ENCODE measurements at places on chromosomes 5 and 9.

GRCh38 chr5:142432369-142432863 is 107.6 kb upstream of the SPRY4 start:
- DNase-seq = no peak

DNA sequence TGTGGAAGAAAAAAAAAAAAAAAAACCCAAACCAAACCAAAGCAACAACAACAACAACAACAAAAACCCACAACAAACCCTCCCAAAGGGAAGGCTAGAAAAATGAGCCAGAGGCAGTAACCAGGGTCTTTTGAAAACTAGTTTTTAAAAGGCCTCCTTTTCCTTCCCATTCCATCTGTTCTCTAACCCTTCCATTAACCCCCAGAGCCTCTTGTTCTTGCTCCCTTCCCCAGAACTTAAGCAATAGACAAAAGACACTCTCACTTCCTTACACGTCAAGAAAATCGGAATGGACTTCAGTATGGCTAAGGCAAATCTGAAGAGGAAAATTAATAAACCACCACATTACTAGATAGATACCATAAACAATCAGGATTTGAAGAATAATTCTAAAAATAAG is 292.8 kb downstream of the ARL15 start:
- DNase-seq = no peak

- DNase-seq = no peak
These were observed 457 bp upstream of the IDNK start for GRCh38 chr9:83622433-83622938.

DNA sequence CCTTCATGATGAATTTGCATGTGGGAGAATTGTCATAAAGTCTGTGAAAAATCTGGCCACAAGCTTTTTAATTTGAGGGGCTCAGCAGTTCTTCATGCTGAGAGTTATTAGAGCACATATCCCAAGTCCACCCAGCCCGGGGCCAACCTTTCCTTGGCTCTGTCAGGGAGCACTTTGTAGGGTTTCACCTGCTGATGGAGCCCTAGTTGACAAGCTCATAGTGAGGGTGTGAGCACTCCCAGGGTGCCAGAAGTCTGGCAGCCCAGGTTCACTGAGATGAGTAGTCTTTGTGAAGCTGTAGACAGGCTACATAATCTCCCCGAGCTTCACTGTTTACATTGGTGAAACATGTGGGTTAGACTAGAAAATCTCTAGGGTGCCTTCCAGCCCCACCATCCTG is 97.2 kb upstream of the NREP start:
- DNase-seq = no peak

- DNase-seq = no peak
These were observed 15.4 kb upstream of the AK3 start for GRCh38 chr9:4756420-4756819.

DNA sequence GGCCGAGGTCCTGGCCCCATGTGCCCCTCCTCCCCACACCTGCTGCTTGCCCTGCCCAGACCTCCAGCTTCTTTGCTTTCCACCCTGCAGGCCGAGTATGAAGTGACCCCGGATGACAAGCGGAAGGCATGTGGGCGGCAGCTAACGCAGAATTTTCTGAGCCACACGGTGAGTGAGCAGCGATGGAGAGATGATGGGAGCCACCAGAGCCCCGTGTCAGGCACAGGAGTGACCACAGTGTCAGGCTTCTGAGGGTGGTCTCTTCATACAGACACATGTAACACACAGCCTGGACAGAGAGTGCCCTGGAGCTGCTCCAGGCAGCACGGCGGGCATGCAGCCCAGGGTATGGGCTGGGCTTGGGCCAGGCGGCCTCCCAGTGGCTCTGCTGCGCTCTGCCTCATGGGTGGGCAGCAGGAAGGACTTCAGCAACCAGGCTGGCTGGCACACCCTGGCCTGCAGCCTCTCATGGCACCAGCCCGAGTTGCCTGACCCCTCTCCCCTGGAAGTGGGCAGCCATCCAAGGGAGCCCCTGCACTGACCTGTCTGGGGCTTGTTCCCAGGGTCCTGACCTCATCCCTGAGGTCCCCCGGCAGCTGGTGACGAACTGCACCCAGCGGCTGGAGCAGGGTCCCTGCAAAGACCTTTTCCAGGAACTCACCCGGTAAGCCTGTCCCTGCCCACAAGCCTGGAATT is 5.8 kb downstream of the GRK6 start:
- no peak for DNase-seq

DNA sequence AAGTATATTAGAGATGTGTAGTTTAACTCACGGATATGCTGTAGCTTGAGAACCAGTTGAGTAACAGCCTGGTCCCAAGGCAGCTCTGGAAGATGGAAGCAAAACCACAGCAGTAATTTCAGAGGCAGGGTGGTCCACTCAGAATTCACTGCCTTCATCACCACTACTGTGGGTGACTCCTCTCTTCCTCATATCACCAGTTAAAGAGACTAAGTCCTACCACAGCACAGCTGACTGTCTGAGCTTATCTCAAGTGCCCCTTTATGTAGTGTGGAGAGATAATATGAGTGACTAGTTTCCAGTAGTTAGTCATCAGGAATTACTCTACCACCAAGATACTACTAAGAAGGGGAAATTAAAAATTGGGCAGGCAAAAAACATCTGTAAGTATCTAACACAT is 1571.2 kb upstream of the C9orf72 start:
- no peak for DNase-seq

All from NCI-H510A treated with DMSO at 0.1 percent for 48 hours (cell line).